ENCODE measurements at places on chromosomes 12 and 14.

DNA sequence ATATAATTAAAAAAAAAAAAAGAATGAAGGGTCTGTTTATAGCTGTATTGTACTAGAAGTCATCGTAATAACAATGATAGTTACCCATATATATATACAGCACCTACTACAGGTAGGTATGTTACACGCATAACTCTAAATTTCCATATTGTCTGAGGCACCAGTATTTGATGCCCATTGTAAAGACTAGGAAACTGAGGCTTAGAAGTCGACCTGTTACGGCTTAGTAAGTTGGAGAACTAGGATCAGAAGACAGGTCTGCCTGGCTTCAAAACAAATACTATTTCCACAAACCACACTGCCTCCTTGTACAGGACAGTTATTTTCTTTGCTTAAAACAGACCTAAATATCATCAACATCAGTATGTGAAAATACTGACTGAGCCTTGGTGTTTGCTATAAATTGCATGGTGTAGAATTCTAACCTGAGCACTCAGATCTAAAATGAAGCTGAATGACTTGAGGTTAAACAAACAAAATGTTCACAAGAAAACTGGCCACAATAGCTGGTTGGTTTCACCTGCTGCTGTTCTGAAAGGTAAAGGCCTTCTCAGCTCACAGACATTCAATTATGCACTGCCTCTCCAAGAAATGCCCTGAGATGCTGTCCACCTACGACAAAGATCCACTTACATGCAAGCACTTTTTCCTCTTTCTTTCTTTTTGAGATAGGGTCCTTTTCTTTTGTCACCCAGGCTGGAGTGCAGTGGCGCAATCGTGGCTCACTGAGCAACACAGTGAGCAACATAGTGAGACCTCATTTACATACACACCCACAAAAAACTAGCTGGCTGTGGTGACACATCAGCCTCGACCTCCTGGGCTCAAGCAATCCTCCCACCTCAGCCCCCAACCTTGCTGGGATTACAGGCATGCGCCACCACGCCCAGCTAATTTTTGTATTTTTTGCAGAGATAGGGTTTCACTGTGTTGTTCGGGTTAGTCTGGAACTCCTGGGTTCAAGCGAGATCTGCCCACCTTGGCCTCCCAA is 35.7 kb downstream of the SSH1 start:
- DNase-seq: no peak

- DNase-seq: no peak
These were observed 24.4 kb downstream of the DENND5B start for GRCh38 chr12:31566547-31566946.

DNA sequence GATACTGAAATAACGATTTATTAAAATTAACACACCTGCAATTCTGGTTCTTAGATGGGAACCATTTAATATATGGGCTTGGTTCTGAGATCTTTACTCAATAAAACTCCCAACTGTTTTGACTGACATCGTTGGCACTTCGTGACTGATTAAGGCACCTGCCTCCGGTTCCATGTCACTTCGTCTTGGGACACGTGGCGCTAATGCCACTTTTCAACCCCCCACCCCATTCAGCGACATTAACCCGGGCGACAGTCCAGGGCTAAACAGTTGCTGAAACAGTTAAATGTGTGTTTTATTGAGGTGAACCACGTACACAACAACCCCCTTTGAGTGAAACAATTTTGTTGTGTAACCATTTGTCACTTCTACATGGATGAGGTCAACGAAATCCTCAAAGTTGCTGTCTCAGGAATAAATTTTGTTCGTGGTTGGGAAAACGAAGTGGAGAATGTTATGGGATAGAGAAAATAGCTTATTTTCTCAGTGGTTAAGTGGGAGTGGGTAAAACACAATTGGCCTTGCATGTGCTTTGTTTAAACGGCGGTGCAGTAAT is 9.9 kb upstream of the SLC38A2 start:
- DNase-seq: no peak

DNA sequence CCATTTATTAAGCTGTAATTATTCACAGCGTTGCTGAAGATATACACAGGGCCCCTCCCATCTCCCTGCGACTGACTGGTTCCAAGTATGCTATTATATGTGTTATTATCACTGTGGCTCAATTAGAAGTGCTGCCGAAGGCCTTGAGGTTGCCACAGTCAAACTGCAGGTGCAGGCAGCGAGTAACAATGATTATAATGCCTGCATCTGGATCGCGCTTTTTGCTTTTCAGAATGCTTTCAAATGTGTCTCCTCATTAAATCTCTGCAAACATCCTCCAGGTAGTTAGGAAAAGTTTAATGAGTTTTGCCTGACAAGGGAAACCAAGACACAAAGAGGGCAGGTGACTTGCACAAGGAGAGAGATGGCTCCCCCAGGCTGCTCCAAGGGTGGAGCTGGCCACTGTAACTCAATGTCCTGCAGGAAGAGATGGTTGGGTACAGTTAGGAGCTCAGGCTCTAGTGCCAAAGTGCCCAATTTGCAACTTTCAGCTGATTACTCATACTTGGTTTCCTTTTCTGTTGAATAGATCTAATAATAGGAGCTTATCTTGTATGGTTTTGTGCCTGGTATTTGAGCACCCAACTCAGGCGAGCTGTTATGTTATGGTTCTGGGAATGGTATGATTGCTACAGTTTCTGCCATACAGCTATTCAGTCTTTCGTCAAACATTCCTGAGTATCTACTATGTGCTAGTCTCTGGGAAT is 1.7 kb upstream of the SYNE3 start:
- no peak for DNase-seq

DNA sequence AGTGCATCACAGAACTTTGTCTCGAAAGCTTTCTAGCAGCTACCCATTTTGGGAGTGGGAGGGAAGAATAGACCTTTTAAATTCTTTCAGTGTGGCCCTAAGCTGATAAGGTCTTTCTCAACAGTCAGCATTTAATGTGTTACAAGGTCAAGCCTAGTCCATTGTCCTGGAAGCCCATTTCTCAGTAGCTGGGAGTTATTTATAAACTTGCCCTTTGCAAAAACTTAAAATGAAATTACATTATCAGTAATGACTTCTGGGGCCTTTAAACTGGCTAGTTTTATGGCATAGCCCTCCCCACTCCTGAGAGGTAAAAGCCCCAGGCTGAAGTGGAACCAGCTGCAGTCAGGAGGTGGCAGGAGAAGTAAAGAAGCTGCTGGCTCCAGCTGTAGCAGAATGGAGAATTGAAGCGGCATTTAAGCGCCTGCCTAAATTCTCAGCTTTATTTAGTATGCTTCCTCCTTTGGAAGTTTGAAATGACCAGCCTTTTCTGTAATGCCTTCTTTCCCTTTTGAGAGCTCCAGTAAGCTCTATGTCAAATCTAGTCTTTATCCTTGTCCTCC is 12.4 kb downstream of the COPZ1 start:
- DNase-seq: no peak

DNA sequence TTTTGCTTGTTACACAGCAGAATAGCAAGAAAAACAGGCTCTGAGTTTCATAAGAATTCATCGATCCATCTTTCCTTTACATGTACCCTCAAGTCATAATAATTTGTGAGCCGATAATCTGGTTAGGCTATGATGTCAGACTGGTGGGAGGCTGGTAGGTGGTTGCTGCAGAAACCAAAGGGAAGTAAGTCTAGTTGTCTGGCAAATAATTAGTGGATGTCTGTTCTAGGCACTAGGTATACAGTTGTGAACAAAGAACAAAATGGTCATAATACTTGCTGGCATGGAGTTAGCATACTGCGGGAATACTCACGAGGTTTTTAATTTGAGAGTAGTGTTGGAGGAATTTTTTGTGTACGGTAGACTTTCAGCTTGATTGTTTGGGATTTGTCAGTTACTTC is 8.8 kb downstream of the SUSD6 start:
- DNase-seq: no peak

DNA sequence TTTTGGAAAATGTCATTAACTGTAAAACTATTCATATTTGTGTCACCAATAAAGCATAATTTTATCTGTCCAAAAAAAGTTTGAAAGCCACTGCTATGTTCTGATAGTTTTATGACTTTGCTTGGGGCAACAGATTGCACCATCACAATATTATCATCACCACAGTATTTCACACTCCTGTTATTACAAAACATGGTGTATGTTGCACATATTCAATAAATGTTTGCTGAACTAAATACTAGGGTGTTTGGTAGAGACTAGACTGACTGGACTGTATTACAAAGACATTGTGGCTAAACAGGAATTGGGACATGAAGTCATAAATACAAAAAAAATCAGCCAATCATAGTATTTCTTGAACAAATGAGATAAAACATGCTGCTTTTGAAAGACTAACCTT is 55.1 kb downstream of the PAWR start:
- DNase-seq: no peak

DNA sequence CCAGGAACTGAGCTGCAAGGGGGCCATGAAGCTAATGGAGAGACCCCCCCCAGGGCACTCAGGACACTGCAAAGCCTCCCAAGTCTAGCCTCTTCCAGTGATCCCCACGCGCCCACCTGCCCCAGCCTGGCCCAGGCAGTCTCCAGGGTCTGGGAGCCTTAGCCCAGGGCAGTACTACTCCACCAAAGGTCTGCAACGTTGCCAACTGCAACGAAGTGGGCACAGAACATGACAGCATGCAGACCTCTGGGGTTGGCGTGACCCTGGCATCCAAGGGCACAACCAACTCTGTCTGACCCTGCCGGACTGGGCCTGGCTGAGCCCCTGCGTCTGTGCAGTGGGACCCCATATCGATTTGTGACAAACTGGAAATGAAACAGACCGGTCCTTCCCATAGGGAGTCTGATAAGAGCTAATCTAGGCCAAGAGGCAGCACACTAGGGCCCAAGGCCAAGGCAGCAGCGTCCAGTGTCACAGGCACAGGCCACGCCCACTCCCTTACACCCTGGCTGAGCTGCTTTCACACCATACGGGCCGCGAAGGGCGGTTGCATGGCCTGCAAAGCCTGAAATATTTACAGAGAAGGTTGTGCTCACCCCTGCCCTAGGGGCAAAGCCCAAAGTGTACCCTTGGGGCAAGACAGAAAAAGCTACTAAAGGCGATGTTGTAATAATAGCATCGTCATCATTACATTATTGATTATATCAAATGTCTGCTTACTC is 76.7 kb downstream of the NCOR2 start:
- DNase-seq: no peak

DNA sequence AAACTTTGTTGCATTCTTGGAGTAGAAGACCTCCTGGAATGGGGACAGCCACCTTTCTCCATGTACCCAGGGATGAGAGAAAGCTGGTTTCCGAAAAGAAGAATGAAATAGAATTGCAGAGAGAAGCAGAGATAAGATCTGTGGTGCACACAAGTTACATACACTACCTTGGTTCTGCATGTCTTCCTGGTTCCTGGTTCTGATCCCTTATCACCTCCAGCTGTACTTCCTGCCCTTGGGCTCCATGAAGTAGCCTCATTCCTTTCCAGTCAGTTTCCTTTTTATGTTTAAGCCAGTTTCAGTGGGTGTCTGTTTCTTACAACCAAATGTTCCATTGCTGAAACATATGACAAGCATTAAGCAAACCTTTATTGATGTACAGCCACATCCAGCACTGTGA is 69.3 kb downstream of the FBXW8 start:
- DNase-seq: no peak

- DNase-seq: no peak
These were observed 59.1 kb downstream of the TMEM132D start for GRCh38 chr12:129844662-129845220.

- DNase-seq: no peak
These were observed 13.2 kb downstream of the SPPL3 start for GRCh38 chr12:120890963-120891362.

DNA sequence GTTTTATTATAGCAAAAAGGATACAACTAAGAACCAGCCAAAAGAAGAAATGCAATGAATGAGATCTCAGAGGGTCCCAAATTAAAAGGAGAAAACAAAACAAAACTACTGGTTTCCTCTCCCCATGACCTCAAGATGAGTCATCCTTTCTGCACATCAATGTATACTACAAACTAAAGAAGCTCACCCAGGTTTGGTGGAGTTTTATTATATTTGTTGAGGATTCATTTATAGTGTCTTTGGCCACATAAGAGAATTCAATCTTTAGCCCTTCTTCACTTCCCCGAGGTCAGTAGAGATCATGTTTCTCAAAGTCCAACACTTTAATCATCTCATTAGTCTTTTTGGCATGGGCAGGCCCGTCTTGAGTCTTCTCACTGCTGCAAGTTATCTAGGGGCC is 210.6 kb downstream of the SLC6A15 start:
- DNase-seq: no peak

DNA sequence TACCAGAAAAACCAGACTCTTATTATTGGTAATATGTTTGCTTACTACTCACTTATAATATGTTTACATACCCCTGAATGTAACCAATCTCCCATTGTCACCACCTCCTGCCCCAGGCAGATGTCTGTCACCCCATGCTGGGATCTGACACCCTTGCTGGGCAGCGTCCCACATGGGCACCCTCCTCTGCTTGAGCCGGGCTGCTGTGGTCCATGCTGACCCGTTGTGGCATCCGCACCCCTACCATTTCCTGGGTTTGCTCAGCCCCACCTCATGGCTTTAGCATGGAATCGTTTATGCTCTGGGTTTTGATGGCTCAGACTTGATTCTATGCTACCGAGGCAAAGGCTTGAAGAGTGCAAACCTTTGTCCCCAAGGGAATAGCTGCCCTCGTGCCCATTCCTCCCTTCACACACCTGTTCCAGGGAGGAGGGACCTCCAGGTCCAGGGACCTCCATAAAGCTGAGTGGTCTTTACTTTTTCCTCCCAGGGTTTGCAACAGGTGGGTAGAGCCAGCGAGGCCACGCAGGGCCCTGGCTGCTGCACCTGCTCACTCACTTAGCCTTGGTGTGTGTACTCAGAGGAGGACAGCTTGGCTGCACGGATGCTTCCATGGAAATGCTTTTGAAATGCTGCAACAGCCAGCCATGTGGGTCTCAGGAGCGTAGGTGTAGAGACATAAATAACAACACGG is 68.7 kb downstream of the PRMT8 start:
- no peak for DNase-seq

- DNase-seq: no peak
These were observed 116.6 kb upstream of the MED13L start for GRCh38 chr12:116393859-116394650.

DNA sequence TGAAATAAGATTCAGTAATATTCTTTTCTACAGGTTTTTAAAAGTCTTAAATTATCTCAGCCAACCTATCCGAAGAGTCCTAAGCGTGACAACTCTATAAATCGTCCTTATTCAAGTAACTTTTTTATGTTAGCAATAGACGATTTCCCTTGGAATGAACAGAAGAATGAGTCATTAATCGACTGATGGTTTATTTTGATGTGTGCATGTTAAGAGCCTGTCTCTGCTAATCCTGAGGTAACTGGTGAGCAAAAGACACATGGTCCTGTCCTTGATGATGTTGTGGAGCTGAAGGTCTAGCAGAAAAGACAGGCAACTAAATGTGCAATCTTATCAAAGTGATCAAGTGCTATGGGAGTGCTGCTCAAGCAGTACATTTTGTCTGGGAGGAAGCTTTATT is 80.4 kb downstream of the DAAM1 start:
- no peak for DNase-seq
